ENCODE measurements at places on chromosomes 3 and 15. TPM values are rescaled to one million over a fixed set of nuclear protein-coding genes. Genes with fewer than 3 reads are reported as not detected.

Gene PLSCR5
- not detected for total RNA-seq

Gene MYRIP
- total RNA-seq: 0.07 TPM

Gene FBXL22
- total RNA-seq: not detected

Gene STOML1
- 10.3 TPM for total RNA-seq

Gene EFCAB12
- 1.1 TPM for total RNA-seq

Gene GREM1
- 0.20 TPM for total RNA-seq

Gene C3orf20
- total RNA-seq: not detected
